NCI-H460 (cell line): ENCODE measurements at places on chromosomes 12 and 14.
A peak's percentile ranks its signal among the peaks of the same experiment; 100 is the strongest.

GRCh38 chr12:80186727-80187217, 87.4 kb downstream of the OTOGL start:
- peak; percentile 87 for DNase-seq

GRCh38 chr12:96810057-96810456, 97.0 kb upstream of the NEDD1 start:
- DNase-seq: no peak

DNA sequence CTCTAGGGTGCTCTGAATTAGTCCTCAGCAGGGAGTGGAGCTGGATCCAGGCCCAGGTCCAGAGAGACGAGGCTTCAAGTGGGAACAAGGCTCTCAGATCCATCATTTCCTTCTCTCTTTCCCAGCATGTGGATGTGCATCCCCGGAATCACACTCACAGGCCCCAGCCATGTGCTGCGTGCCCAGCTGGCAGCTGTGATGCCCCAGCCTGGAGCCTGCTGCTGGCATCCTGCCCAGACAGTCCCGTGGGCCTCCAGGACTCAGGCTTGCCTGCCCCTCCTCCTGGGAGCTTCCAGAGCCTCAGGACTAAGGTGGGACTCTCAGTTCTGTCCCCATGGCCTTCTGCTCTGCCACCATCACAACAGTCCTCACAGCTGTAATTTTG, 6.2 kb upstream of the KRT84 start:
- no peak for DNase-seq

GRCh38 chr12:30519535-30519934, 176.1 kb downstream of the IPO8 start:
- DNase-seq: no peak

DNA sequence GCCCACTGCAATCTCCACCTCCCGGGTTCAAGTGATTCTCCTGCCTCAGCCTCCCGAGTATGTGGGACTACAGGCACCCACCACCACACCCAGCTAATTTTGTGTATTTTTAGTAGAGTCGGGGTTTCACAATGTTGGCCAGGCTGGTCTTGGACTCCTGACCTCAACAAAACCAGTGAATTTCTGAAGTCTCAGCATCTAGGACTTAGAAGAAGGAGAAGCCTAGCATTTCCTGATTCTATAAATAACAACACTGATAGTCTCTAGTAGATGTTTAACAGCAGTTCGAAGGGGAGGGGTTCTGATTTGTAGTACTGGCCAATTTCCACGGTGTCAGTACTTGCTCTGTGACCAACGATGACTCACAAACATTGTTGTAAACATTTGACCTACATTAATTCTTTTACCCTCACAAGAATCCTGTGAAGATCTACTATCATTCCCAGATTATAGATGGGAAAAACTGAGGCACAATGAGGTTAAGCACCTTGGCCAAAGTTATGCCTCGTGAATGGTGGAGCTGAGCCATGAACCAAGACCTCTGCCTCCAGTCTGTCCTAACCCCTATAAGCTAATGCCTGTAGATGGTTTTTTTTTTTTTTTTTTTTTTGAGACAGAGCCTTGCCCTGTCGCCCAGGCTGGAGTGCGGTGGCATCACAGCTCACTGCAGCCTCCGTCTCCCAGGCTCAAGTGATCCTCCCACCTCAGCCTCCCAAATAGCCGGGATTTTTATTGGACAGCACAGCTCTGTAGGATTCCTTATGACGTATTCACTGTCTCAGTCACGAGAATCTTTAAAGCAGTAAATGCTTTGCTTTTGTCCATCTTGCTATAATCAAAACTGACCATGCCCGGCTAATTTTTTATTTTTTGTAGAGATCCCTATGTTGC, 5.2 kb downstream of the P2RX4 start:
- DNase-seq: peak; percentile 39

- no peak for DNase-seq
Observed at GRCh38 chr14:43651896-43652295, 855.2 kb downstream of the FSCB start.

- no peak for DNase-seq
Observed at GRCh38 chr12:30877105-30877875, 49.3 kb upstream of the TSPAN11 start.

GRCh38 chr14:65043893-65044595, 57.3 kb downstream of the FNTB start:
- no peak for DNase-seq
